Suppressor macrophage (primary cell): ENCODE measurements at places on chromosomes 11 and 22.

DNA sequence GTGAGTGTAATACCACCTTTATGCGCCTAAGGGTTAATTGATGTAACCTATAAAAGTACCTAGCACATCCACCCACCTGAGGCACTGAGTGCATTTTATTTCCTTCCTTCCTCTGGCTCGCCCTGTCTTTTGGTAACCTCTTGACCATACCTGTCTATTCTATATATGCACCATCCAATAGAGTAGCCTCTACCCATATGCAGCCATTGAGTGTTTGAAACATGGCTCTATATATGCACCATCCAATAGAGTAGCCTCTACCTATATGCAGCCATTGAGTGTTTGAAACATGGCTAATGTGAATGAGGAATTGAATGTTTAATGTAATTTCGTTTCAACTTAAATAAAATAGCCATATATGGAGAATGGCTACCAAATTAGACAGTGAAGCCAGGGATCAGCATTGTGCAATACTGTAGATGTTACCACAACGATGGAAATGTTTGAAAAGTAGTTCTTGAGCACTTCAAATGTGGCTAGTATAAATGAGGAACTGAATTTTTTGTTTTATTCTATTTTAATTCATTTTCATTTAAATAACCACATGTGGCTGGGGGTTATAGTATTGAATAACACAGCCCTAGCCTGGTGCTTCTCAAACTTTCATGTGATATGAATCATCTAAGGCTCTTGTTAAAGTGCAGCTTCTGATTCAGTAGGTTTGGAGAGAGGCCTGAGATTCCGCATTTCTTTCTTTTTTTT is 33.8 kb downstream of the SLC35F2 start:
- DNase-seq = peak; percentile 32

DNA sequence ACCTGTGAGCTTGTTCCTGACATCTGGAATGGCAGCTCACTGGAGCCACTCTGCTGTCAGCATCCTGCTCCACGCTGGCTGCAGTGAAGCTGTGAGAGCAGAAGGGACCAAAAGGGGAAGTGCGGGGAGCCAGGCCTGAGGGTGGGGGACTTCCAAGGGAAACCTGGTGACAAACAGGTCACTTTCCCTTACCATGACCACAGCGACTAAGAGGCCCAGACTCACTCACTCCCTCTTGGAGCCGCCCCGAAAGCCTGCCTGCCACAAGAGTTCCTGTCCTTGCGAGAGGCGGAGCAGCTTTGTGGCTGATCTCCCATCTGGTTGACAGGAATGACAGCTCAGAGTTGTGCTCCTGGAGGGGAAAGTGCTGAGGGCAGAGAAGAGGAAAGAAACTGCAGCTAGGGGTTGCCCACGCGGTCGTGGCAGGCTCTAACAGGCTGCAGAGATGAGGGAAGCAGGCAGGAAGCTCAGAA is 183.8 kb upstream of the NTM start:
- peak; percentile 65 for DNase-seq

DNA sequence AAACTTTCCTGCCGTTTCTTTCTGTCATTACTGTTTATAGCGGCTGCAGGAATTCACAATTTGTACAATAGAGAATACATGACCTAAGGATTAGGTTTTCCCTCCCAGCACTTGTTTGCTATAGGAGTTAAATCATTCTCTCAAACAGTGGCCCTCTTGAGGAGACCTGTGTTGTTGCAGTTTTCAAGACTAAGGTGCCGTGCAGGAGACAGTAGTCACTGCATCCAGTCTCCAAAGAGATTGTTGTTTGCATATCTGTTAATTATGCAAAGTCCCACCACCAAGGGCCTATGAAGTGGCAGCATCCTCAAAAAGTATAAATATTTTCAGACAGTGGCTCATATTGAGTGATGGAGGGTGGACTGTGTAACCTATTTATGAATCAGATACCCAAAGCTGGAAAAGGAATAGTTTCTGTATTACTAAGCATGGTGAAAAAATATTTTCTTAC is 2.3 kb downstream of the PRSS23 start:
- peak; percentile 26 for DNase-seq

DNA sequence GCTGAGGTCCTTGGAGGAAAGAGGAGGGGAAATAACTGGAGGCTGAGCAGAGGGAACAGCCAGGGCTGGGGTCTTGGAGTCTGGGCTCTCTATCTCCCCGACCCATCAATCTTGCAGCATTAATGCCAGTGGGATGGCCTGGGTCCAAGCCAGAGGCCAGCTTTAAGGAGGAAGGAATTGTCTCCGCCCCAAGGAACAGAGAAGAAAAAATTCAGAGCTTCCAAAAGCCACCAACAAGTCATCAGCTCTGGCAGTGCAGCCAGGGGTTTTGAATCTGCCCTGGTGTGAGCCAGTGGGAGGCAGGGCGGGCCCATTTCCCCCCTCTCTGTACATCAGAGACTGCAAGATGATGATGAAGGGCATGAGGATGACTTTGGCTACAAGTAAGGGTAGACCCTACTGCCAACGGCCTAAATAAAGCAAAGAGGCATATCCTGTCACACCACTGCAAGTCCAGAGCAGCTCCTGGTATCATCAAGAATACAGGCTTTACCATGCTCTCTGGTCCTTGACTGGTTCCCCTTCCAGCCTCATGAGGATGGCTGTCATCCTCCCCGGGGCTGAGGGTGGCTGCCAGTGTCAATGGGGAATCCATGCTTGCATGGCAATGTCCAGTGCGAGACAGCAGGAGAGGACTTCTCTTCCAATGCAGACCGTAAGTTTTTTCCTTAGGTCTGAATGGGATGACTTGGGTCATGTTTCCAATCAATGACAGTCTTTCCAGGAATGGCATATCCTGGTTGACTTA is 34.4 kb downstream of the LRRC32 start:
- no peak for DNase-seq

GRCh38 chr11:1844221-1845094 is 5.7 kb downstream of the TNNI2 start:
- peak; percentile 84 for DNase-seq

DNA sequence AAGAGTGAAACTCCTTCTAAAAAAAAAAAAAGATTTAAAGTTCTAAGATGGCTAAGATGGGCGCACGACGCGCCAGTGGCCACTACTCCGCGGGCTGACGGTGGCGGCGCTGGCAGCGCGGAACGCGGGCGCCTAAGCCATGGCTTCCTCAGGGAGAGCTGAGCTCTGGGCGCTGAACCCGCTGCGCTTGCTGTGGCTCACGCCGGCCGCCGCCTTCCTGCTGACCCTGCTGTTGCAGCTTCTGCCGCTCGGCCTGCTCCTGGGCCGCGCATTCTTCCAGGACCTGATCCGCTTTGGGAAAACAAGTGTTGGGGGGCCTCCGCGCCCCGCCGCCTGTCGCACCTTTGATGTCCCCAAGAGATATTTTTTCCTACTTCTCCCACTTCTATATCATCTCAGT is 19.5 kb downstream of the OOSP3 start:
- no peak for DNase-seq

DNA sequence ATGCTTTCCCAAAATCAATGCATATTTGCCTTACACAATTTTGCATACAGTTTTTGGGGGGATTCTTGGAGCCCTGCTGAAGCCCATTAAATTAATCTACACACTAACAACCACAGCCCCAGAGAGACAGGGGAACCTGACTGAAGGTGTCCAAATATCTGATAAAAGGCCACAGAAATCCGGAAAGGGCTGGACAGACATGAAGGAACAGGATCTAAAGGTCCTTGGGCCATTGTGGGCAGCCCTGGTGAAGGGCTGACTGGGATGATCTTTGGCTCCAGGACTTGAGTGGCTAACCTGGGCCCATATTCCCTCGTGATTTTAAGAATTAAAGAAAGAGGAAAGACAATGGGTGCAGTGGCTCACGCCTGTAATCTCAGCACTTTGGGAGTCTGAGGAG is 6.8 kb upstream of the WDR74 start:
- no peak for DNase-seq

GRCh38 chr22:31439808-31440207 is 40.4 kb downstream of the DRG1 start:
- DNase-seq = no peak

- peak; percentile 76 for DNase-seq
Measured at GRCh38 chr11:4636962-4637661, at the start of gene OR51D1. TSS of gene OR51D1 (plus strand) at chr11:4637477. CDS start at chr11:4639791, 2,314 bp downstream.

DNA sequence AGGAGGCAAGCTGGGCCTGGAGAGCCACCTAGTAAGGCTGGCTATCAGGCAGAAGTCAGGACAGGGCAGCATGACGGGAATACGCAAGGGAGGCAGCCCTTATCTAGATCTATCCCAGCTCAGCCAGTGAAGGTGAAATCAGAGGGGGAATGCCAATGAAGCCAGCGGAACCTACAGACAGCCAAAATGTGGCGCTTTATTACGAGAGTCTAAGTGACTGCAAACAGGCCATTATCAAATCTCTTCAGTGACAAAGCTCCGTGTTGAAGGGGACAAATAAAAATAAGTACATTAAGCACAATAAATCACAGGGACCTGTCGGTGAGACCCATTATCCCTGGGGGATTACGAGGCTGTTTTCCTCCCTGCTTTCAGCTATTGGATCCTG is 22.8 kb downstream of the LARGE1 start:
- no peak for DNase-seq

DNA sequence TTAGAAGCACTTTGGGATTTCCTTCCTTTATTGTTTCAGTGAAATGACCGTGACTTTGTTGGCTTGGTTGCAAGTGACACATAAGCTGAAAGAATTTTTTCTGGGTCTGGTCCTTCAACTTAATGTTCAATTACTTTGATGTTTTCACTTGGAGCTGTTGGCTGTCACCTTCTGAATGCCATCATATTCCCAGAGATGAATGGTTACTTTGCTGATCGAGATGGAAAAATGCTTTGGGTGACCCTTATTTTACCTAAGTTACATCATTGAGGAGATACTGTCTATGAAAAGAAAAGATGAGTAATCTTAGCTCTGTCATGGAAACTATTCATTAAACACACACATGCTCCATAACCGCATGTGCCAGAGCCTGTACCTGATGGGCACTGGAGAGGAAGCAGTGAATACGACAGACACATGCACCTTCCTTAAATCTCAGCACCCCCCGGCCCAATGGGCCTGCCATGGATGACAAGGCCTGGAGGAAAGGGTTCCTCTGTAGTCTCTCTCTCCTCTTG is 76.9 kb downstream of the TENM4 start:
- DNase-seq = no peak

GRCh38 chr11:16818284-16818683 is 79.8 kb downstream of the C11orf58 start:
- no peak for DNase-seq

GRCh38 chr11:45233804-45234170 is 52.4 kb downstream of the SYT13 start:
- no peak for DNase-seq

GRCh38 chr22:22935546-22936157 is 48.0 kb downstream of the IGLL5 start:
- DNase-seq = peak; percentile 76

DNA sequence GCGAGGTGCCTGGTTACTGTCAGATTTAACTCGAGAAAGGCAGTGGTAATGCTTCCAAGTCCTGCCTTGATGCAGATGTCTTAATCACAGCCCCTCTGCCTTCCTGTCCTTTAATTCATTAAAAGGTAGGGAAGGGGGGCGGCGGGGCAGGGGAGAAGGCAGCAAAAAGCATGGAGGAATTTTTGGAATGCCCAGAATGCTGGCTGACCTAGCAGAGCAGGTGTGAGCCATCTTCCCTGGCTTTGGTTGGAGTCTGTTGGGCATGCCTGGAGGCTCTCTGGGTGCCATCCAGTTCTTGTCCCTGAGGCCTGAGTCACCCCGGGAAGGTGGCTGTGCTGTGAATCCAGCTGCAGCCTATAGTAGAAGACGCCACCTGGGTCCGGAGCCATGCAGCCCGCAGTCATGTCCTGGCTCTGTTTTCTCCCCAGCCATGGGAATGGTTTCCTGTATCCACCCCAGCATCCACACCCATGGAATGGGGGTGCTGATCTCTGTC is 15.6 kb downstream of the KIAA1671 start:
- no peak for DNase-seq

GRCh38 chr11:30365793-30366517 is 43.1 kb downstream of the ARL14EP start:
- no peak for DNase-seq

DNA sequence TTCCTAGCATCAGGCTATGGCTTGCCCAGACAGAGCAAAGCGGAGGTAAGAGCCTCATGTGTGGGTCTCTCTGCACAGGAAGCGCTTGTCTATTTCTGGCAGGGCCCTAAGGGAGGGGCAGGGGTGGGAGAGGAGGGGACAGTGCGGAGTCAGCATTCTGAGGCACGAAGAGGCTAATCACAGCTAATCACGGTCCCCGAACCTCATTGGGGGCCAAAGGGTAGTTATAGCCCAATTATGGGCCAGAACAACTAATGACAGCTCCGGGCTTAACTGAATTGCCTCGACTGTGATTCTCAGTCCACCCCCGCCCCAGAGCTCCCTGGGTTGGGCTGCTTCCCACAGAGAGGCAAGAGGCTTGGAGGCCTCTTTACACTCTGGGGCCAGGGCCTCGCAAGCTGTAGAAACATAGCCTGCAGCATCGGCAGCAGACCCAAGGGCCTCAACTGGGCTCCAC is 72.7 kb upstream of the PRDM11 start:
- peak; percentile 18 for DNase-seq

- DNase-seq = no peak
Measured at GRCh38 chr11:94751786-94752185, 16.4 kb upstream of the AMOTL1 start.

- no peak for DNase-seq
Measured at GRCh38 chr11:113681711-113682413, 24.2 kb downstream of the TMPRSS5 start.

DNA sequence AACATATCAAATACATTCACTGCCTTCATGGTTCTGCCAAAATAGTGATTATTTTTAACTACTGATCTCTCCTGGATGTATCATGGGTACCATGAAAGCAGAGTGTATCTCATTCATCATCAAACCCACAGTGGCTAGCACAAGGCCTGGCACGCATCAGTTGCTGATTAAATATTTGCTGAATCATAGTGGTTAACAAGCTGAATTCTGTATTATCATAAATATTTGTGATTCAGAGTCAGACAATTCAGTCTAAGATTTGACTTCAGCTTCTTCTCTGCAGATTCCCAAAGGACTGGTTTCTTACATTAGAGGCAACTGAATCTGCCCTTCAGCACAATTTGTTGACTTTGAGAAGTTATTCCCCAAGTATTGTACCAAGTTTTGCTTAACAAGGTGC is 715.8 kb upstream of the LRRC4C start:
- DNase-seq = no peak

GRCh38 chr11:60910281-60910687 is 3.7 kb upstream of the TMEM109 start:
- DNase-seq = peak; percentile 76

GRCh38 chr11:14773755-14774154 is 118.3 kb downstream of the CYP2R1 start:
- no peak for DNase-seq

GRCh38 chr11:20008190-20008870 is 151.9 kb downstream of the DBX1 start:
- no peak for DNase-seq
